ENCODE measurements at places on chromosomes 5 and 9.

GRCh38 chr9:38046661-38047300 lies 22.2 kb downstream of the SHB start:
- DNase-seq = no peak

GRCh38 chr5:98556712-98557111 lies 216.8 kb upstream of the RGMB start:
- no peak for DNase-seq

DNA sequence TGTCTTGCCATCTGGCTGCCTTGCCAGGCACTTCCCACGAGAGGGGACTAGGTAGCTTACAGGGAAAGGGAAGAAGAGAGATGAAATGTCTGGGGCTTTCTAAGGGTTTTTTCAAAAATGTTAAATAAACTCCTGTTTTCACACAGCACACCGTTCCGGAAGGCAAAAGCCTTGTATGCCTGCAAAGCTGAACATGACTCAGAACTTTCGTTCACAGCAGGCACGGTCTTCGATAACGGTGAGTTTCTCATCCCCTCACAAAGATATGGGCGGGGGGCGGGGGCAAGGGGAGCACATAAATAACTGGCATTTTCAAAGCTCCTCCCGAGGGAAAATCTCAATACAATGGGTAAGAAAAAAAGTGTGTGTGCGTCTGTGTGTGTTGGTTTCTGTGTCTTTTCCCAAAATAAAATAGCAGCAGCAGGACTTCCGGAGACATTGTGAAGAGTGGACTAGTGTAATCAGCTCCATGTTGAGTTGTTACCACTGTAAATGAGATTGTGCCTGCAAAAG lies 189.6 kb downstream of the NR3C1 start:
- DNase-seq = no peak

DNA sequence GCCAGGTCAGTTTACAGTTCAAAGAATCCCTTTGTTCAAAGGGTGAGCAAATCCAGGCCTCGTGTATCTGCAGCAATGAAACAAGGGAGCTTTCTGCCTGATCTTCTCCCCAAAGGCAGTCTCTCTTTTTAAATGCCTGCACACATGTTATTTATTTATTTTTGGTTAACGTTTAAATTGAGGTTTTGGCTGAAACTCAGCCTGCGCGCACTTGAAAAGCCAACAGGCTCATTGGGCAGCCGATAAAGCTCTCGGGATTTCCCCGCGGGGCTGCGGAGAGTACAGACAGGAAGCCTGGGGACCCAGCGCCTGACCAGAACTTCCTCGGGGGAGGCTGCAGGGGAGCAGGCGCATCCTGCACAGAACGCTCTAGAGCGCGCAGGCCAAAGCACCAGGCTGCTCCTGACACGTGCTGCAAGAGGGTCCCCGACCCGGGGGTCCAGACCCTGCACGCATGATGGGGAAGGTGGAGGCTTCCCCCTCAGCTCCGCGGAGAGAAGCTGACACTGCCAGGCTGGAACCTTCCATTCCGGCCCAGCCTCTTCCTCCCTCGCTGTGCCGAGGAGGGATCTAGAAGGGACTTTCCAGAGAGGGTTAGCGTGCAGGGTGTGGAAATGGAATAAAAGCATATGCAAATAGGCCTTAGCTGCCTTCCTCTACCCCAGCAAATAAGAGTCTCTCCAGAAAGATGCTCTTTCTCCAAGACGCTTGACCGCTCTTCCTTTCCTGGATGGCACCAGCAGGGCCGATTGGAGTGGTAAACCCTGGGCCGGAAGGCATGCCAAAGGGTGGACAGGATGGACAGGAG lies 46.1 kb downstream of the PTTG1 start:
- peak; percentile 37 for DNase-seq

DNA sequence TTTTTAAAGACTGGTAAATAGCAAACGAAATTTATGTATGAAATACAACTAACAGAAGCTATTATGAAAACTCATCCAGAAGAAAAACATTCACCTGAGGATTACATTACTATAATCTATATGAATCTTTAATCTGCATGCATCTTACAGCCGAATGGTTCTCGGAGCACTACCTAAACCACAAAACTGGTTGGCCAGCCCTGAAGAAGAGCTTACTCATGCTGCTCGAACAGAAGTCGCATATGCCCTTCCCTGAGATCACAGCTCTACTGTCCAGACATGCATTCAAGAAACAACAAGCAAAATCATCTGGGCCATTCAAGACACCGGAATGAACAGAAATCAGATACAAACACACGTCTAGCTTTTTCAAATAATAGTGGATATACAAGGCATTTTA lies 931.0 kb upstream of the DMAC1 start:
- DNase-seq = no peak

- no peak for DNase-seq
Measured at GRCh38 chr9:18385696-18386490, 88.1 kb upstream of the ADAMTSL1 start.

DNA sequence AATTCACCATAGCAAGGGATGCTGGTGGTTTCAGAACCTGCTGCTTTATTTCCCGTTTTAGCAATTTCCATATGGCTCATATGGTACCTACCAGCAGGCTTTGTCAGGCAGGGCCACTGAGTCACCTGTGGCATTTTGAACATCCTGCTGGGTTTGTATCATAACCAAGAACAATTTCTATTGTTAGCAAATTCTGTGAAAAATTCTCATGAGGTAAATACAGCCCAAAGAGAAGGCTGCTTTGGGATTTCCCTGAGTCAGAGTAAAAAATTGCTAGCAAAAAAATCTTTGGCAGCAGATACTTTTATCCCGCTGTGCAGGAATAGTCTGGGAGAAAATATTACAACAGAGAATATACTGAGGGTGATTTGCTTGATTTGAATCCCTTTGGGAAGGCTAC lies 52.7 kb downstream of the PRR16 start:
- DNase-seq = no peak

DNA sequence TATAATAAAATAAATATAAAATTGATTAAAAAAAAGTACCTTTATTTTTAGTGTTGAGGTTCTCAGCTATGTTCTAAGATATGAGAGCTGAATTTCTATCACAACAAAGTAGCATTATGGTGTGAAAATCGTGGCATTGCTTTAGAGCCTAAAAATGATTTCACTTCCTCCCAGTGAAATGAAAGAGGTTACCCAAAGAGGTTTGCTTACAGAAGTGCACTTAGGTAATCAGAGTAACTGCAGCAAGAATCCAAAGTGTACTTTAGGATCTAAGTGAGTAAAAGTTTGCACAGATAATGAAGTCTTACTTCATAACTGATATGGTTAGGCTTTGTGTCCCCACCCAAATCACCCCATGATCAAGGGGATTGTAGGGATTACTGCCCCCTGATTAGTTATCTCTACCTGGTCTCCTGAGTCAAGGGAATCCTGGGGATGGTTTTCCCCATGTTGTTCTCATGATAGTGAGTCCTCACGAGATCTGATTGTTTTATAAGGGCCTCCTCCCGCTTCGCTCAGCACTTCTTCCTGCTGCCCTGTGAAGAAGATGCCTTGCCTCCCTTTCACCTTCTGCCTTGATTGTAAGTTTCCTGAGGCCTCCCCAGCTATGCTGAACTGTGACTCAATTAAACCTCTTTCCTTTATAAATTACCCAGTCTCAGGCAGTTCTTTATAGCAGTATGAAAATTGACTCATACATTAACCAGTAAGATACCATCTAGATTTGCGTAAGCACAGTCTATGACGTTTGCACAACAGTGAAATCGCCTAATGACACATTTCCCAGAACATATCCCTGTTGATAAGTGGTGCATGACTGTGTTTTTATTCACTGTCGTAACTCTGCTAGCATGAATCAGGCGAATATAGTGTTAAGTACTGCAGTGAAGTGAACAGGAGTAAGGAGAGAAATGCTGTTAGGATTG lies 40.3 kb upstream of the LRRC70 start:
- DNase-seq = no peak

Measured in ovary (tissue), 10 donors.